ENCODE measurements at places on chromosomes 2 and 18. TPM values are rescaled to one million over a fixed set of nuclear protein-coding genes. Genes with fewer than 3 reads are reported as not detected.

The DSG4 gene
- not detected for total RNA-seq

The COPS9 gene
- total RNA-seq: 188 TPM

The IMPA2 gene
- 38.9 TPM for total RNA-seq

The RGPD3 gene
- total RNA-seq: not detected

The ALK gene
- total RNA-seq: not detected

The GREB1L gene
- 2.7 TPM for total RNA-seq

- DNase-seq: no peak
Observed at GRCh38 chr2:136208682-136209420, 90.9 kb upstream of the CXCR4 start.

DNA sequence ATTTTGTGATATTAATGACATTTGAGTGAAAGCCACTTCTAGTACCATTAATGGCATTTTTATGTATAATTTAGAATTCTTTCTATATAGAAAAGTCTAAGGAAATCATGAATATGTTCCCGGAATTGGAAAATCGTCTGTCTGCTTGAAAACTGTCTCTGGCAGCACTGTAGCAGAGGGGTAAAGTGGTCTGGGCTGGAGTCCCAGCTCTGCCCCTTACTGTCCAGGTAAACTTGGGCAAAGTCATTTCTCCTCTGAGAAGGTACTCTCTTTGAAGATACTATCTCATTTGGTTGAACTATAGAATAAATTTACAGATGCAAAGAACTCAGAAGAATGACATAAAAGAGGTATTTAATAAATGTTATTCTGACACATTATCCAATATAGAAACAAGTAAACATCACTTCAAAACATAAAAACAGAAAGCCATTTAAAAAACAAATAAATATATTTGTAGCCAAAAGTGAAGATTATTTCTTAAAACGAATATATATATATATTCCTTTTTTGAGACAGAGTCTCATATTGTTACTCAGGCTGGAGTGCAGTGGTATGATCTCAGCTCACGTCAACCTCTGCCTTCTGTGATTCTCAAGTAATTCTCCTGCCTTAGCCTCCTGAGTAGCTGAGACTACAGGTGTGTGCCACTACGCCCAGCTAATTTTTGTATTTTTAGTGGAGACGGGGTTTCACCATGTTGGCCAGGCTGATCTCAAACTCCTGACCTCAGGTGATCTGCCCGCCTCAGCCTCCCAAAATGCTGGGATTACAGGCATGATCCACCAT, 149.8 kb upstream of the ITGA4 start:
- no peak for DNase-seq

DNA sequence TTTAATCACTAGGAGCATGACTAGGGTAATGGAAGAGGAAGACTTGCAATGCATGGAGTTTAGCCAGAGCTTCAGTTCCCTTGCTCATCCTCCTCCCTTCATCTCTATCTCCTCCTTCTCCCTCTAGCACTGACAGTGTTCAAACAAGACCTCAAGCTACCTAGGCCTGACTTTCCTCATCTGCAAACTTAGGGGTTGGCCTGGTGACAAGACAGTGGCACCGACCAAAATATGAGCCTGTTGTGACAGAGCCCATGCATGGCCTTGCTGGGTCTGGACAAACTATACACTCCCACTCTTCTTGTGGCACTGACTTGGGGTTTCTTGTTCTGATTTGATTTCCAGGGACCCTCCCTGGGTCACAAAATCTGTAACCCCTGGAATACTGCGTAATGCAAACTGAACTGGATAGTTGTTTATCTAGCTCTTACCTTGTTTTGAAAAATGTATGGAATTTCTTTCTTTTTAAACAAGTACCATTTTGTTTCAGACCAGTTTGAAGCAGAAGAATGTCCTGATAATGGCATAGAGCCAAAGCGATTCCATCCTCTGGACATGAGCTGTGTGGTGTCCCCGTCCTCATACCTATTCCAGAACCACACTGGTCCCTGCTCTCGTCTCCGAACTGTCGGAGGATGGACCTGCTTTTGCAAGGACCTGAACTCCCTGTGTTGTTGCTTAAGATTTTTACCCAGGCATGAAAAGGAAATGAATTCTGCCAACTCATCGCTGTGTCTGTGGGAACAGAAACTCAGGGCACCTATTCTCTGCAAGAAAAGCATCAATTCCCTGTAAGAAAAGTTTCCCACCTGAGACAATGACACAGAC, 33.4 kb upstream of the PPP4R1 start:
- no peak for DNase-seq

DNA sequence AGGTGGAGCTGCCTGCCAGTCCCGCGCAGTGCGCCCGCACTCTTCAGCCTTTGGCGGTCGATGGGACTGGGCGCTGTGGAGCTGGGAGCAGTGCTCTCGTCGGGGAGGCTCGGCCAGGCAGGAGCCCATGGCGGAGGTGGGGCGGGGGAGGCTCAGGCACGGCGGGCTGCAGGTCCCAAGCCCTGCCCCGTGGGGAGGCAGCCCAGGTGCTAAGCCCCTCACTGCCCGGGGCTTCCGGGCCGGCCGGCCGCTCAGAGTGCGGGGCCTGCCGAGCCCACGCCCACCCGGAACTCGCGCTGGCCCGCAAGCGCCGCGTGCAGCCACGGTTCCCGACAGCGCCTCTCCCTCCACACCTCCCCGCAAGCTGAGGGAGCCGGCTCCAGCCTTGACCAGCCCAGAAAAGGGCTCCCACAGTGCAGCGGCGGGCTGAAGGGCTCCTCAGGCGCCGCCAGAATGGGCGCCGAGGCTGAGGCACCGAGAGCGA, 316.4 kb downstream of the RND3 start:
- DNase-seq: no peak

- DNase-seq: peak; percentile 91
Observed at GRCh38 chr18:68494802-68495581, 219.9 kb downstream of the TMX3 start.

DNA sequence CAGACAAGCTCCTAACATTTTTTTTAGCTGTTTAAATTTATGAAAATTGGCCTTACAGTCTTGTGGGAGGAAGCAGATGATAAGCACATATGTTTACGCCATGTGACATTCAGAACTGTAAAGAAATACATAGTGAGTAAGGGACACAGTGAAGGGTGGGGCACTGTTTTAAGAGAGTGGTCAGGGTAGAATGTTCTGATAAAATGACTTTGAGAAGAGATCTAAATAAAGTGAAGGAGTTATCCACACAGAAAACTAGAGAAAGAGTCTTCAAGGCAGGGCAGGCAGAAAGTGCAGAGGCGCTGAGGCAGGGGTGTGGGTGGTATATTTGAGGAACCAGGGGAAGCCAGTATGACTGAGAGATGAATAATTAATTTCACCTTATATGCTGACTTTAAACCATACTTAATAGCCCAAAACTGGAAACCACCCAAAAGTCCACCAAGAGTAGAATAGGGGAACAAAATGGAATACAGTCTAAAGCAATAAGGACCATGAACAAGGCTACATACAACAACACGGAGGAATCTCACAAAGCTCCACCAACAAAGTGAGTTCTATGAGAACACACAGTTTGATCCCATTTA, 8.6 kb downstream of the MREG start:
- no peak for DNase-seq

DNA sequence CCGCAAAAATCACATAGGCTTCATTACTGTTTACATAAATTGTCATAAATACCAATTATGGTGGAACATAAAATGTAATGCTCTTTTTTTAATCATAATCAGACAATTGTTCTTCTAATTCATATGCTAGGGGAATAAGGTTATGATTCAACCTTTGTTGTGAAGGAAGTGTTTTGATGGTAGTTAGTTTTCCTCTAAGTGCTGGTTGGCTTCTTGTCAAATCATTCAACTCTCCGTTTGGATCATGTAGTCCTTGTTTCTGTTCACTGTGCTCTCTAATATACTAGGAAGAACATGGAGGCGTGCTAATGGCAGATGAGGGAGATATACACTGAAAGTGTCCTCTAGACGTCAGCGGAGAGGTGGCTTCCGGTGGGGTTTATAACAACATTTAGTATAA, 1938.0 kb upstream of the PIK3C3 start:
- DNase-seq: no peak

- DNase-seq: no peak
Observed at GRCh38 chr18:44884431-44884830, 203.7 kb downstream of the SETBP1 start.

DNA sequence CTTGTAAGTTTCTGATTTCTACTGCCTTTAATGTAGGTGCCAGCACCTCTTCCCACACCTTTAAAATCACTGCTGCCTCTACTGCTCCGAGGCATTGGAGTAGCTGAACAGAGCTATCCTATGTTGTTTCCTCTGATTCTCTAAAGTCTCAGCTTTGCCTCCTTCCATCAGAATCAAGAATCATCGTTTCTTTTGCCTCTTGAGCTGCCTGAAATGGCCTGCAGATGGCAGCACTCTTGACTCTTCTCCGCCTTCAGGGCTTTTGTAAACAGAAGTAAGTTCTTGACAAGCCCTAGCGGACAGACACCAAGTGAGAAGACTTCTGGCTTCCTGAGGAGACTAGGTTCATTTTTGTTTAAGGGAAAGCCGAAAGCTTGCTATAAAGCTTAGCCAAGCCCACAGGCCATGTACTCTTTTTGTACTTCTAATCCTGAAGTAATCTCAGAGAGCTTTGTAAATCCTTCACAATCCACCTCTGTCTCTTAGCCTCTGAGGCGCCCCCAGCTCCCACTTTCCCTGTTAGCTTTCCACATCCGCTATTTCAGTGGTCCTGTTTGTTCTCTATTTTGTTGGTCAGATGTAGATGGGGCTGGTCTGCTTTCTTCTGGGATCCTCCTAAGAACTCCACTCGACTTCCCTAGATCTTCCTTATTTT, 48.4 kb downstream of the GTF3C3 start:
- peak; percentile 65 for DNase-seq

DNA sequence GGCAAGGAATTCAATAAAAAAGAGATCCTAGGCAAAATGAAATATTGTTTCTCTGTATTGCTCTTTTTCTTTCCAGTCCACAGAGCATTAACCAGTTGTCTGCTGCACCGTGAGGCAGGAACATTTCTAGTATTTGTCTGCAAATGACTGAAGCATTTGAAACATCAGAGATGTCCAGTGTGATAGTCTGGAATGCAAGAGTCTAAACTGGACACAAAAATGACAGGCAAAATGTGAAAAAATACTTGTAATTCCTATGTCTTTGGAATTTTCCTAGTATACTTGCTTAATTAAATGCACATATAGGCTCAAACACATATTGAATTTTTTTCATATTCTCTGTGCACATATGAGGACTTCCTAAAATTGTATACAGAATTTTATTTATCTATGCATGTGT, 120.5 kb upstream of the SPATS2L start:
- no peak for DNase-seq

GRCh38 chr2:67600222-67600871, 203.2 kb downstream of the ETAA1 start:
- DNase-seq: peak; percentile 87

DNA sequence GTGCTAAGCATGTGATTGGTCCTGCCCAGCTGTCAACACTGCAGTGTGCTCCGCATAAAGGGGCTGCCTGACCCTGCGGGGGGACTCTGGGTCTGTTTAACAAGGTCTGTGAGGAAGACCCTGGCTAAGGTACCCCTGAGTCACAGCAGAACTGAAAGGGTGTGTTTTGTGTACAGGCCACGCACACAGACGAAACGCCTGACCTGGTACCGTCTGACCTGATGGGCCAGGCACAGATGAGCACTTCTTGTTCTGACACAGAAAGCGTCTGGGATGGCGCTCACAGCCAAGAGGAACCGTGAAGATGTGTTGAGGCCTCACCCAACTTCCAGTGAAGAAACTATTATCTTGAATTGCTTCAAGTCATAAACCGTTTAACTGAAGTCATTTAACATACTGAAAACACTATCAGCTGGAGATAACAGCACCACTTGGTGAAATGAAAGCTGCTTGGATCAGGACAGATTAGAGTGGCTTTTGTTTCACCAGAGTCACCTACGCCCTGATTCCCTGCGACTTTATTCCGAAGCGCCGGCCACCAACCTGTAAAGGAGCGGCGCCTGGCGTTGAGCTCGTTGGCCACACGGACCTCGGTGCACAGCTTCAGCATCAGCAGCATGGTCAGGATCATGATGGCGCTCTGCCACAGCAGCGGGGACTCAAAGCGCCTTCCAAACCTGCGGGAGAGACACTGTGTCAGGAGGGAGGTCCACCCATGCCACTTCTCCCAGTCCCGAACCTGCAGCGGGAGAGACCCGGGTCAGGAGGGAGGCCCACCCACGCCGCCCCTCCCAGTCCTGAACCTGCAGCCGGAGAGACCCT, 8.5 kb downstream of the SLC66A2 start:
- DNase-seq: no peak

DNA sequence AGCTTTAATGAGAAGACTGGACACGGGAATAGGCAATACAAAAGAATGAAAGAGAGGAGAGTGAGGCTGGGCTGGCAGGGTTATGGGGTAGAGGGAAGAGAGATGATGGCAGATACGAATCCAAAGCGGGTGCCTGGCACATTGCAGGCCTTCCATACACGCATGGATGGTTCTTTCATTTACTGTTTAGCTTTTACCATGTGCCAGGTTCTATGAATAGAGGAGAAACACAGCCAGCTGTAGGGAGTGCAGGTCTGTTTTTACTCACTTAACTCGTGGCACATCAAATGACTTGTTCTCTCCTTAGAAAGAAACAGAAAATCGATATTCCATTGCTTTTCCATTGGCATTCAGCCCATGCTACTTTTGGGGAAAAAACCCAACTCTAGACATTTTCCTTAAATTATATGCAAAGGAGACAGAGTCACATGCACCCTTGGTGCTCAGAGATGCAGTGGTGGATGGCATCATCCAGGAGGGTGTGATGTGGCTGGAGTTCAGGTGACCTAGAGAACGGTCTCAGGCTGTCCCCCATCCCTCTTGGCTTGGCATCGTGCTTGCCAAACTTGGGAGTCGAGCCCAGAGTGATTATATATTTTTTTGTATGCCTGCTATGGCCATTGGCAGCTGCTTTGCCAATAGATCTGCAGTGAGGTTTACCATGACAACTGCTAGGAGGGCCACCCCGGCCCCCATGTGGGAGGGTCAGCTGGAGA, 6.2 kb downstream of the LTBP1 start:
- DNase-seq: no peak

- no peak for DNase-seq
Observed at GRCh38 chr2:73566288-73566878, 75.8 kb downstream of the NAT8 start.

DNA sequence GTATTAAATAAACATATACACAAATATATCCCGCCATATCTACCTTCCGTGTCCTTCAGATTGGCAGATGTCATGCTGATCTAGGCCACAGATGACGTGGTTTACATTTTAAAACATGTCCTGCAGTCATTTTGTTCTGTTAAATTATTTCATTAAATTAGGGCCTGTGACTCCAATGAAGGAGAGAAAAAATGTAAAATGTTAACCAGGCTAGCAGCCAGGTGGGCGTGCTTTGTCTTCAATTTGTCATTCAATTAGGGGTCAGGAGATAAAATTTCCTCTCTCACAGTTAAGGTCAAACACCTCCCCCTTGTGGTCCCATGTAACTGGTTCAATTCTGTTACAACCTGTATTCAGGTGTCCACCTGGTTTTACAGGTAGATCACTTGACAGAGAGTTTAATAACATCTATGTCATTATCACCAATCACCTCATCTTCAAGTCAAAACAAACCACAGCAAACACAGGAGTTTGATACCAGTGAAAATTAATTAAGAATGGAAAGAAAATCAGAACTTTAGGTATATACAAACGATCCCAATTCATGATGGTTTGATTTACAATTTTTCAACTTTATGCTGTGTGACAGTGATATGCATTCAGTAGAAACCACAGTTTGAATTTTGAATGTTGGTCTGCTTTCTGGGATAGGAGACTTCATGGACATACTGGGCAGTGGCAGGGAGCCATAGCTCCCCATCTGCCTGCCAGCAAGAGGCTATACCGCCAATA, 339.4 kb downstream of the CMPK2 start:
- peak; percentile 7 for DNase-seq

- DNase-seq: no peak
Observed at GRCh38 chr2:176088937-176089842, 3.3 kb upstream of the HOXD13 start.
